SJSA1 (cell line): ENCODE measurements at places on chromosomes 6 and 20. TPM values are rescaled to one million over a fixed set of nuclear protein-coding genes. Genes with fewer than 3 reads are reported as not detected.

DNA sequence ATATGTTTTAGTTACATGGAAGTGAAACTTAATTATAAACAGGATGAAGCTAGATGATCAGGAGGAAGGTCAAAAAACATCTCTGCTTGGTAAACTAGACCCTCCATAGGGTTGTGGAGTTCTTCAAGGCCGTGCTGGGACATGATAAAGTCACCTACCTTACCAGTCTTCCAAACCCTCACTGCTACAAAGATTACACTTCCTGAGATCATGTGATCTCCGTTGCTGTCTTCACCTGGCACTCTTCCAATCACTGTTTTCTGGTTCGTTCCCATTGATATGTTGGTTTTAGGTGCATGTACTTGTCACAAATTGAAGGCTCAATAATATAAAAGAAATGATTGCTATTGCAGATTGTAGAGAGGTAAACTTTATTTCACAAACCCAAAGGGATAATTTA lies 161.5 kb upstream of the MAN1A1 start:
- H3K36me3 ChIP-seq = no peaks in the 10 kb centered on the region
- no peak for DNase-seq
- H3K27ac ChIP-seq = no peak overlapping the region

DNA sequence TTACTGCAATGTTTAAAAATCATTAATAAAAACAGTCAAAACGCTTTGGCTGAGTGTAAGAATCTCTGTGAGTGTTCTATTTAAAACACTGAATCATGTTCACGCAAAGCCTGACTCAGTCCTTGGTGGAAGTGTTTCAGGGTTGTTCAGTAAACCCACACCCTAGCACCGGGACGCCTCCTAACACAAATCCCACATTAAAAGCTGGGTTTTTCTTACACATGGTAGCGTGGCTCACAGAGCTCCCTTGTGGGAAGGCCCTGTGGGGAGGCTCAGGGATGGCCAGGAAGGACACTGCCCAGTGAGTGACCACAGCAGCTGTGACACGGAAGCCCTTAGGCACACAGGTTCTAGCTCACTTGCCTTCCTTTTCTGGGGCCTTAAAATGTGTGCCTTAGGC lies 80.2 kb downstream of the GMPR start:
- H3K27ac ChIP-seq = peak overlapping the region; percentile 91
- no peak overlapping the region for H3K4me3 ChIP-seq
- peak; percentile 58 for DNase-seq
- no peaks in the 10 kb centered on the region for H3K27me3 ChIP-seq

Gene PGC
- not detected in 2 replicates for total RNA-seq

Gene RUNX2
- total RNA-seq = 4.9 and 10.3 TPM in 2 replicates

GRCh38 chr6:111565326-111566221 lies 40.1 kb downstream of the TRAF3IP2 start:
- no peaks in the 10 kb centered on the region for H3K27me3 ChIP-seq
- H3K4me1 ChIP-seq = peaks cover 57% of the 10 kb centered on the region
- DNase-seq = no peak
- no peak overlapping the region for H3K4me3 ChIP-seq
- peaks cover 86% of the 10 kb centered on the region for H3K36me3 ChIP-seq
- no peak overlapping the region for H3K27ac ChIP-seq

DNA sequence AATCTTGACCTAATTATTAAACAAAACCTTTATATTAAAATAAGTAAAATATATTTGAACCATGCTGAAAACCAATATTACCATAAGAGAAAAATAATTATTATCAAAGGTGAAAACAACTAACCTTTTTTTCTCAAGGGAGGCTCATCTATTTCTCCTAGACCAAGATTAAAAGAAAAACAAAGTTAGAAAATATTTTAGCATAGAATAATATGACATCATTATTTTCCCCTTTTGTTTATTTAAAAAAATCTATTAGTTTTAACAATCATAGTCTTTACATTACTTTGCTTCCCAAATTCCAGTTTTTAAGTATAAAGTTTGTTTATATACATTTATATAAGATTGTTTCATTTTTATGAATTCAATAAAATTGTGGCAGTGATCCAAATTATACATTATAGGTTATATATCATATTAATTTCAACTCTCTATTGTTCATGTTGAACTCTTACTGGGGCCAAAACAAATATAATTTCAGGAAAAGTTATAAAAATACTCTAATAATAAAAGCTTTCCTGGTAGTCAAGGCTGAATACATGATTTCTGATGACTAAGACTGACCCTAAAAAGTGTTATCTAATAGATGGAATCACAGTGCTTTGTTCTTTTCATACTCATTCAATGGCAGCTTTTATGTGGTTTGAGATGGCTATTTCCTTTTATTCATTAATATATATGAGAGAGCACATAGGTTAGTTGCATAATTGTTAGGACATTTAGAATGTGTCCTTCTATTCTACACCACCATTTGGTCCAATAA lies 89.4 kb downstream of the TRDN start:
- H3K4me3 ChIP-seq = no peak overlapping the region
- DNase-seq = no peak
- H3K27me3 ChIP-seq = no peaks in the 10 kb centered on the region
- H3K36me3 ChIP-seq = no peaks in the 10 kb centered on the region
